ENCODE measurements at places on chromosomes 2 and 18. TPM values are rescaled to one million over a fixed set of nuclear protein-coding genes. Genes with fewer than 3 reads are reported as not detected.

DNA sequence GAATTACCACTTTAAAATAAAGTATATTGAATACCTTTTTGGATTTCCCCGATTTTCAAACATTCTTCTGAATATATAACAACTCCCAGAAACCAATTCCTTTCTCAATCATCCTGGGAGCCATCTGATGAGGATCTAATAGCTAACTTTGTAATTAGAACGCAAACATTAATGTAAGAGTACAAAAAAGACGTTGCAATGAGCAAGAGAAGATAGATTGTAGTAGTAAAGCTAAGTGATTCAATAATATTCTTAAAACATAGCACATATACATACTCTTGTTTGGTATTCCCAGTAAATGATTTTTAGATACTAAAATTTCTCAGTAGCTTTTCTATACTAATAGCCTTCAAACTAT is 1.1 kb downstream of the ABCA12 start:
- DNase-seq, result no peak

DNA sequence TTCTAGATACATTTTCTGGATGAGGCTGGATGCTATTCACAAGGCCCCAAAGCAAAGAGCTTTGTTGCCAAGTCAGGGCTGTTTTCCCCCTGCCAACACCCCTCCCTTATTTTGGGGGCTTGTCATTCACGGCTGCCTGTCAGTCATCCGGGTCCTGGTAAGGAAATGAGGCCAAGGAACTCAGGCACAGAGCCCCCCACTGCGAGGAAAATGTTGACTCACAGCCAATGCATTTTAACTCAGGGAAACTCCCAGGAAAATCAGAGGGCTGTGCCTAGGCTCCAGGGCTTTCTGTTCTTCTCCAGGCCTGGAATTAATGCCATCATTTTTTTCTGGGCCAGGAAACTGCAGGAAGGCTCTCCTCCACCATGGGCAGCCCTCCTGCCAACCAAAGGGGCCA is 241.1 kb downstream of the SMAD2 start:
- DNase-seq, result no peak

DNA sequence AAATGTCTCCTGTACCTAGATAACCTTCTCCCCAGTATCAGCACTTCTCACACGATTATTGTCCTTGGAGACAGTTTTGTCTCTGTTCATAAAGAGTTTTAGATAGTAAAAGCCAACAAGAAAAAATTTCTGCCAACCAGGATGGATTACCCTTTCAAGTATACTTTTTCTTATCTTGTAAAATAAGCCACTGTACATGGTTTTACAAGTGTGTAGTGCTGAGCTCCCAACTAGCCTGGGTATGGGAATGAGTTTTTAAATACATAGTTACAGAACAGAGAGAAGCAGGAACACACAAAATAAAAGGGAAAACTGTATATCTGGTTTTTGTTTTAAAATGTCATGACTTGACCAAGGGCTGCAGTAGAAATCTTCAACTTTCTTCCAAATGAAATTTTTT is 76.7 kb downstream of the C18orf54 start:
- DNase-seq, result no peak

RGPD3 gene
- 0.19 TPM for total RNA-seq

GRCh38 chr2:178834086-178834485 is 26.9 kb upstream of the TTN start:
- no peak for DNase-seq

ATP6V1B1 gene
- total RNA-seq, result not detected

SULT1C4 gene
- total RNA-seq, result 0.31 TPM

MLPH gene
- 10.4 TPM for total RNA-seq

GRCh38 chr2:21103274-21103891 is 20.4 kb upstream of the TDRD15 start:
- no peak for DNase-seq

GRCh38 chr2:205217004-205217403 is 465.3 kb upstream of the NRP2 start:
- DNase-seq, result no peak

DNA sequence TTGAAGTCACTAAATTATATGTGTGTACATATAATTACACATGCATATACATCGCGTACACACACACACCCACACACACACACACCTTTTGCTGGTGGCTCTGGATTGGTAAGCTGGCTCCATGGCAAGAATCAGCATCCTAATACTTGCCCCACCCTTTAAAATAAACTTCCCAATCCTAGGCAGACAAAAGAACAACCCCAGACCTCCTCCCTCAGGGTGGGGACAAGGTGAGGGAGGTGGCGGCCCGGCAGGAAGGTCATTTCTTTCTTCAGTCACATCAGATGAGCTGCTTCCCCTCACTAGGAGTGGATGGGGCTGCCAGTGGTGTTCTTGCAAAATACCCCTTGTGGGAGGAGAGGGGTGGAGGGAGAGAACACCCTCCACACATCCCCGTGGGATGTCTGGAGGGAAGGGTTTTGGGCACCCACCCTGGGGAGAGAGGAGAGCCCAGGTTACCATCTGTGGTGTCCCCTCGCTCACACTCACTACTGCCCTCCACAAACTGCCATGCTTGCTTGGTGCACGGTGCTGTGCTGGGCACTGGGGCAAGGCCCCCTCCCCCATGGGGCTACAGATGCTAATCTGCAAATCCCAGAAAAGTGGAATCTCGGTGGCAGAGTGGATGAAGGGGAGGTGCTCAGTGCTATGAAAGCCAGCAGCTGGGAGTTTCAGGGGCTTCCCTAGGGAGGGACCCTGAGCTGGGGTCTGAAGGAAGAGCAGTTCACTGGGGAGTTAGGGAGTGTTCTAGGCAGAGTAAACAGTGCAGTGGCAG is 64.0 kb downstream of the ODC1 start:
- no peak for DNase-seq

UGT1A3 gene
- total RNA-seq, result 7.6 TPM

GRCh38 chr18:40249390-40250080 is 1705.5 kb upstream of the PIK3C3 start:
- no peak for DNase-seq

GRCh38 chr2:240237609-240238174 is 97.2 kb upstream of the OTOS start:
- DNase-seq, result no peak

GRCh38 chr2:51778806-51779205 is 746.9 kb upstream of the NRXN1 start:
- DNase-seq, result no peak

MAL gene
- 469 TPM for total RNA-seq

DNA sequence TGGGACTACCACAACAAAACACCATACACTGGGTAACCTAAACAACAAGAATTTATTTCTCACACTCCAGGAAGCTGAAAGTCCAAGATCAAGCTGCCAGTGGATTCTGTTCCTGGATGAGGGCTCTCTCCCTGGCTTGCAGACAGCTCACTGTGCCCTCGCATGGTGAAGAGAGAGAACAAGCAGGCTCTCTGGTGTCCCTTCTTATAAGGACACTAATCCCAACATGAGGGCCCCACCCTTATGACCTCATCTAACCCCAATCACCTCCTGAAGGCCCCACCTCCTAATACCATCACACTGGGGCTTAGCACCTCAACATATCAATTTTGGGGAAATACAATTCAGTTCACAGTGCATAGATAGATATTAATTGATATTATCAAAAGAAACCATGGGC is 83.5 kb downstream of the BIN1 start:
- DNase-seq, result no peak
